ENCODE measurements at places on chromosomes 3 and 15.

- no peak for DNase-seq
Observed at GRCh38 chr3:156586905-156587759, 32.2 kb upstream of the SSR3 start.

DNA sequence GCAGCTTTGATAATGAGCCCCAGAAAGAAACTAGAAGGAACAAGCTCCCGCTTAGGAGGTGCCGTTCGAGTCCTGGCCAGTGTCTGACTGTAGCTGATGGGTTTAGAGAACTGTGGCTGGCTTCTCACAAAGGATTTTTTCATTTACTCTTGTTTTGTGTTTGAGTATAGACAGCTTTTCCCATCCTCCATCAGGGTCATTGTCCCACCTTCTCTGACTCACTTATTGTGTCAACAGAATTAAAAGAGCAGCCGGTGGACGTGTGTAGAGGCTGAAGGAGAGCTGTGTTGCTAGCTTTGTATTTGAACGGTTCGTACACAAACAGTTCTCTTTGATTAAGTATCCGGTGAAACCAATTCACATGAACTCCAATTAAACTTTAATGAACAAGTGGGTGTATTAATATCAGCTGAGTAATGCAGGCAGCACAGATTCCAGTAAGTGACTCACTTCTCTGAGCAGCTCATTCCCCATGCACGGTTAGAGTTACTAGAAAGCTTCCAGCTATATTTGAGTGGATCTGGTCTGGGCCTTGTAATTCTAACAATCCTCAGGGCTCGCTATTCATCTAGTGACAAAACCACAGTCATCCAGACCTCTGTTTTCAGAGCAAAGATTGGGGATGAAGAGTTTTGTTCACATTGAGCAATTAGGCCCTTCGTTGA, 141.0 kb downstream of the LPP start:
- DNase-seq: no peak

DNA sequence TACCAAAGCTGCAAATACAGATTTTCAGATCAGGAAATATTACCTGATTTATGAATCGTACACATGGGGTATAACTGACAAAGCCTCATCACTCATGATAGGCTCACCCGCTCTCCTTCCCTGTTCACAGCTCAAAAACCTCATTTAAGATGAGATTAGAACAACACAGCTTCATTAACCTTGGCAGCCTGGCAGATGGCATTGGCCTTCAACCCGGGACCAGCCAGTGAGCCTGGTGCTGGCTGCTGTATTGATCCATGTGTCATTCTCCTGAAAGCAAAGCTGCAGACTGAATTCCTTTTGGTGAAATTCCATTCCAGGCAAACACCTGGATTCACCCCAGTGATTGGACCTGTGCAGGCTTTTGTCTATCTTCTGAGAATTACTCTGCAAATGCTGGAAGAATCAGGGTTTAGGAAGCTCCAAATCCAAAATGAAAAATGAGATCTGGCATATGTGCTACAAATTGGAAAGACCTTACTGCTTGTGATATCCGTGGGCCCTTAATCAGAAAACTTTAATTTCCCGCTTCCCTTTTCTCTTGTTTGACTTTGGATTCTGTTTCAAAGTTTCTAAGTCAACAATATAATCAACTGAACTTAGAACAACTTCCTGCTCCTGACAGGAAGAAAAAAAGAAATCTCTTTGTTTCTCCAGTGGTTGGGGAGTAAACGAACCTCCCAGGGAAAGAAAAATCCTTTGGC, 189.1 kb upstream of the KBTBD8 start:
- no peak for DNase-seq

GRCh38 chr15:37370941-37371340, 270.6 kb upstream of the MEIS2 start:
- no peak for DNase-seq

DNA sequence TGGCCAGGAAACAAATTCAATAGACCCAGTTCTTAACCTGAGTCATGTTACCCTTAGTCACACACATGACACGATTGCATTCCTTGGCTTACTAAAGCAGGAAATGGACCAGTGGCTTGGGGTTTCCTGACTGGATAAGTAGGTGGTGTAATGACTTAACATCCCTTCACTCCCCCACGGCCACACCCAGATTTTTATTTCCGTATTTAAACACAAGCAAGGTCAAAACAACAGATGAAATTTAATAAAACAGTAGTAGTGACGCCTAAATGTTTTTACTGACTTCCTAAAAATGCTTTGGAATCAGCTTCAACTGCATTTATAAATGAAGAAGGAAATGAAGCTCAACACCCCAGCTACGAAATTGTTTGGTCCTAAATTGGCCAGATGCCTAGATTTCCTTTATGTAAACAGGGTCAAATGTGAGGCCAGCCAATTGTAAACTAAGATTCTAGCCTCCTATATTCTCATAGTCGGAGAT, 324.3 kb downstream of the CHST2 start:
- DNase-seq: no peak

- DNase-seq: no peak
Observed at GRCh38 chr3:32423534-32423933, 31.9 kb downstream of the CMTM7 start.

DNA sequence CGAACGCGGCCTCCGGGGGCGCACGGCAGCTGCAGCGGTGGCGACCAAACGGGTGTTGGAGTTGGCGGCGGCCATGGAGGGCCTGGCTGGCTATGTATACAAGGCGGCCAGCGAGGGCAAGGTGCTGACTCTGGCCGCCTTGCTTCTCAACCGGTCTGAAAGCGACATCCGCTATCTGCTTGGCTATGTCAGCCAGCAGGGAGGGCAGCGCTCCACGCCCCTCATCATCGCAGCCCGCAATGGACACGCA, 725 bp downstream of the FEM1B start:
- no peak for DNase-seq

DNA sequence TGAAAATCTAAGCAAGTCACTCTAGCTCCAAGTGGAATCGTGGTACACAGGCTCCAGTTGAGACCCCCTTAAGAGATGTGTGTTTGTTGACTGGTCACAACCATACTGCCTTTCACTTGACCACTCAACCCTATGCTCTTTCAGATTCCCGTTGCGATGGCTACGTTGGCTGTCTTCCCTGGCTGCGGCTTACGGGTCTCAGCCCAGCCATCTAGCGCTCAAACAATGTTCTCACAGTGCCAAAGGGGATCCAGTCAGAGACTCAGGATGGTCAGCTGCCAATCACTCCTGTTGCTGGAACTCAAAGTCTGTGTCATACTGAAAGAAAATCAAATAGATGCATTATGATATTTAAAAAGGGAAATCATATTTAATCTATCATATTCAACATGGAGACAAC, 237.6 kb downstream of the ITPR1 start:
- no peak for DNase-seq

GRCh38 chr3:58565621-58566397, 11.4 kb downstream of the FAM107A start:
- no peak for DNase-seq

DNA sequence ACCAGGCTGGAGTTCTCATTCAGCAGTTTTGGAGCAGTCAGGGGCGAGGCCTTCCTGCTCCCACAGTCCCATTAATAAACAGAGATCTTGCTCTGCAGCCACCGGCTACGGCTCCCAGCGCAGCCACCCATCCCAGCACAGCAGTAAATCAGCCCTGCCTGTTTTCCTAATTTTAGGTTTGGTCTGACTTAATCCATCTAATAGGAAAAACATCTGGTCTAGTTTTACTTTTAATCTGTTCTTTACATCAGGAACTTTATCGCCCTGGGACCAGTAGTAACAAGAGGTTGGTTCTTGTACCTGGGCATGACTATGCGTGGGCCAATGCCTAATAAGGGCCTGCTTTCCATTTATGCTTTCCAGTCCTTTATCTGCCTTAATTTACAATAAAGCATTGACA, 264.0 kb upstream of the DPH6 start:
- no peak for DNase-seq

GRCh38 chr3:133893683-133894352, 1.9 kb downstream of the RAB6B start:
- DNase-seq: no peak

- no peak for DNase-seq
Observed at GRCh38 chr3:140341817-140342403, 336.0 kb upstream of the TRIM42 start.

DNA sequence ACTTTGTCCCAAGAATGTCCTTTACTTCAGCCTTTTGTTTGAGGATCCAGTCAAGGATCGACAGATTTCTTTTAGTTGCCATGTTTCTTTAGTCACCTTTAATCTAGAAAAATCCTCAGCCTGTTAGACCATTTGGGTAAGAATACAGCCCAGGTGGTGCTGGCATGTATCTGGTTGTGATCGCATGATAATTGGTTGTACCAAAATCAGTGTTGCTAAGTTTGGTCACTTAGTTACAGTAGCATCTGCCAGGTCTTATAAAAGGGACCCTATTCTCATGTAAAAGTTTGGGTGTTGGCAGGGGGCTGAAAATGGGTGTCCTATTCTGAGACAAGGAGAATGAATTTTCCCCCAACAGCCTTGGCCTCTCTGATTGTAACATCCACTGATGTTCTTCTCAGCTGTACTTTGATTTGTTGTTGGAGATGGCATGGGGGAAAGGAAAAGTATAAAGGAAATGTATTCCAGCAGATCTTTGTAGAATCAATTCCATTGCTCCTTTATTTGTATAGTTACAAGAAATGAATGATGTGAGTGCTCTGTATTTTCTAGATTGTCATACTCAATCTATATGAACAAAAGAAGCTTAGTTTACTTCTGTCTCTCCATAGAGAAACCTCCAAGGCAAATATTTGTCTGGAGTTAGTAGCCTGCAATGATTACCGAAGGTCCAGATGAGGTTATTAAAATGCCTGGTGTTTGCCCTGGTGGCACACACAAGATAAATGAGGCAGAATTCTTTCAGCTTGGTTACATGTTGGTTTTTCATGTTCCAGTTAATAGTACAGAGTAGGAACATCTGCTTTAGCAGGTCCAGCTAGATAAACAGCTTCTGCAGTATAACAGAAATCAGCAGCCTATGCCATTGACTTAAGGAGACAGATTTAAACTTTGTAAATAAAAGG, 65.7 kb downstream of the CMTM8 start:
- DNase-seq: no peak

DNA sequence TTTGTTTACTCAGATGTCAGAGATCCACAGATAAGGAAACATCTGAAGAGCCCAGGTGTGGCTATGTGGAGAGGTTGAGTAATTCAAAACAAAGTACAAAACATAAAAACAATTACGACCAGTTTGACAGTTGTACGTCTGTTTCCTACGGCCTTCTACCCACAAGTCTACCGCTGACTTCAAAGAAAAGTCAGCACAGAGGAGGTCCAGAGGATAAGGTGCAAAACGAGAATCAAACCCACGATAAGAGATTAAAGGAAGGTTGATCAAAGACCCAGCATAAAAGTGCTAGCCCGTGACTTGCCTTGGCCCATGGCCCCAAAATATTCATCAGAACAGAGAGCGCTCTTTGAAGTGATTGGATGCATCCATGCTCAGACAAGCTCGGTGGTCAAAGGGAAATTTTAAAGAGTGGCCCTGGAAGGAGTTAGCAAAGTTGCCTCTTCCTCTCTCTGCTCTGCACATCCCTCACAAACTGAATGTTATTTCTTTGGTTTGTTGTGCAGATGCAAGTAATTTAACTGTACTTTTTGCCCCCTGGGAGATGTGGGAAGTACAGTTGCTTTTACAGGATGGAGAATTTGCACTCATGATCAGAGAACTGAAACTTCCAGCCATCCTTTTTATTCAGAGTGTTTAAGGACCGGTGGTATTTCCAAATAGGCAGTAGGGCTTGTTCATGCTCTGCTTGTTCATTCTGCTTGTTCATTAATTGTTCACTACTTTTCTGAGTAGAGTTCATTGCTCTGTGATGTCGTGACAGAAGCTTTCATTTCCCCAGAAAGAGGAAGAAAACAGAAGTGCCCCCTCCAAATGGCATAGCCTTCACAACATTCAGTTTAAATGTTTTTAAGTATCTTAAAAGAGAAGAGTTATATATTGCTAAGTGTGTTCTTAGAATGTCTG, 31.1 kb downstream of the MME start:
- no peak for DNase-seq

DNA sequence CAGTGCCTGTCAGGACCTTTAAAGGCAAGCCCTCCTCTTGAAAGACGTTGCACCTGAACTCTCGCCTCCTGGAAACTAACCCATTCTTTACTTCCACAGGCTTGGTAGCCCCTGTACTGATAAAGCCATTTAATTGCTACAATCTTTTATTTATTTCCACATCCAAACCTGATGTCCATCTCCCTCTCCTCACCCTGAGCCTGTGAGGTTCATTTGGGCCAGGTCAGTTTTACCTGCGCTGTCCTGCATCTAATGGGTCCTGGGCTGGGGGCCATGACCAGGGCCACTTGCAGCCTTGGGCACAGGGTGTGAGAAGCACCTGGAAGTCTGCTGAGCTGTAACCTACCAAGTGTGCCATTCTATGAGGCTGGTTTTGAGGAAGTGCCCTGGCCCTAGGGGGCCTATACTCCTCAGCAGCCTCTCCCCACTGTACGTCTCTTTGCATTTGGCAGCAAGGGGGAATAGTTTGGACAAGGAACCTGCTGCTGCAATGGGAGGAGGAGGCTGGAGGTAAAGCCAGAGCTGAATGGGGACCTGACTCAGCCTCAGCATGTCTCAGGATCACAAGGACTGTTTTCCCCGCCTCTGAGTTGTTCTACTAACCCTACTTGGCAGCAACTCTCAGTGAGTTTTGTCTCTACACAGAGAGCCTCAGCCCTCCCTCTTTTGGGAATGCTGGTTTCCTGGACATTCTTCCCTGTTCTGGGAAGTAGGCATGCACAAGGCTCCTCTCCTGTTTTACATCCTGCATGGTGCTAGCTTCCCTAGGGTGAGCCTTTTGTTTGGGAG, 53.8 kb downstream of the WDR76 start:
- no peak for DNase-seq

DNA sequence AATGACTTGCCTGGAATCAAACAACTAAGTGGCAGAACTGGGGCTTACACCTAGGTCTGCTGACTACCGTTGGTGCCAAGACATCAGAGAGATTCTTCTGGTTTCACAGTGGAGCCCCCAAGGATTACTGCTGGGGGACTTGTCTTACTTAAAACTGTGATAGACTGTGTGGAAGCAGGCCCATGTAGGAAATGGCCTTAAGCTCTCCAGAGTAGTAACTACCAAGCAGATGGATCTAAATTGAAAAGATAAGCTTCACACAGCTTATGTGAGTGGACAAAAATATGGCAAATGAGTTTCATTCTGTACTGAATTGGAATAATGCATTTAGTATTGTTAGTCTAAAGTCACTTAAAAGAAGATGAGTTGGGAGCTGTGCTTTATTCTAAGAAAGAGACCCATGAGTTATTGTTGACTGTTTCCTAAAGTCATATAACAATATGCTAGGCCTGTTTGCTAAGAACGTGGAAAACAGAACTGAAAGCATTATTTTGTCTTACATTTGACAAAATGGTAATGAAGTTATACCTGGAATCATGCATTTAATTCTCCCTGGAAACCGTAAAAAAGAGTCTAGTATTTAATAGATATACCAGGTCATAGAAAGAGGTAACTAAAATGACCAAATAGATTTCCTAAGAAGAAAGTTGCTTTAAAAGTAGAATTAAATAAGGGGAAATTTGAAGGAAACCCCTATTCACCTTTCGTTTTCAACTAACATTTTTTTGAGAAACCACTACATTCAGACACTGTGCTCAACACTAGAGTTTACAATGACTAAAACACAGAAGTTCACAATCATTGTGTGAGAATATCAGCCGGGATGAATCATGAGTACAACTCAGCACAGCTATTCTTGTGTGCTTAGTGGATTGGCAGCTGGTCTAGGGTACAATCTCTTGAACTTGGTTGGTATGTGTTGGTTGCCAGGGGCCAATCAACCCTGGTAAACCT, 13.0 kb upstream of the MAPK6 start:
- no peak for DNase-seq

- DNase-seq: no peak
Observed at GRCh38 chr3:50269460-50269859, 513 bp downstream of the SEMA3B start.
